BE2C (cell line): ENCODE measurements at places on chromosomes 3 and 15.

DNA sequence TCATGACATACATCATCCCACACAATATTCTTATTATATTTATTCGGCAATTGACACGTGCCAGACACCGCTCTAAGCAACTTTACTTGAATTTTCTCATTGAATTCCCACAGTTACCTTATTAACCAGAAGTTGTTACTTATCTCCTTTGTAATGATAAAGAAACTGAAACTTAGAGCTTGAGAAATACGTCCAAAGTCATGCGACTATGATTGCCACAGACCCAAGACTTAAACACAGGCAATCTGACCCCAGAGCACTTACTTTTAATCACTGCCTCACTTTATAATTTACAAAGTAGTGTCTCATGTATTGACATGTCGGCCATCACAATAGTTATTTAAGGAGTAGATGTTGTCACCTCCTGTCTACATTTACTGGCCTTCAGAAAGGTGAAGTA is 64.7 kb downstream of the ATP13A4 start:
- DNase-seq: no peak

- DNase-seq: no peak
These were observed 408.6 kb downstream of the PDCD6IP start for GRCh38 chr3:34207002-34207401.

GRCh38 chr3:69499422-69499821 is 113.5 kb upstream of the FRMD4B start:
- DNase-seq: no peak

DNA sequence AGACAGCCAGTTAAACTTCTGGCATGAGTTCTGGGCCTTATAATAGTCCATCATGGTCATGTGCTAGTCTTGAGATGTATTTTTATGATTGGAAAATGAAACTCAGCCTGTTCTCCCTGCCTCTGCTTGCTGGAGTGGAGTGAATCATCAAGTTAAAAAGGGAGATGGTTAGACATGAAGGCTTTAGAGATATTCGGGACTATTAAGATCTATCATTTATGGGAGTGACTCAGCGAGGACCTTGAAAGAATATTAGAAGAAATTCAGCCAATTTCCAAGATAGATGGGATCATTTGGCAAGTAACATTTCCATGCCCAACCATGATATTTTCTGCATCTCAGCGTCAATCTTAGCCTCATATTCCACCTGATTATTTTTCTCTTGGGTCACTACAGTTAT is 79.8 kb downstream of the AGBL1 start:
- no peak for DNase-seq

GRCh38 chr3:152328841-152329240 is 60.1 kb downstream of the MBNL1 start:
- DNase-seq: no peak

- DNase-seq: no peak
These were observed 11.9 kb upstream of the PRKCD start for GRCh38 chr3:53149006-53149690.

DNA sequence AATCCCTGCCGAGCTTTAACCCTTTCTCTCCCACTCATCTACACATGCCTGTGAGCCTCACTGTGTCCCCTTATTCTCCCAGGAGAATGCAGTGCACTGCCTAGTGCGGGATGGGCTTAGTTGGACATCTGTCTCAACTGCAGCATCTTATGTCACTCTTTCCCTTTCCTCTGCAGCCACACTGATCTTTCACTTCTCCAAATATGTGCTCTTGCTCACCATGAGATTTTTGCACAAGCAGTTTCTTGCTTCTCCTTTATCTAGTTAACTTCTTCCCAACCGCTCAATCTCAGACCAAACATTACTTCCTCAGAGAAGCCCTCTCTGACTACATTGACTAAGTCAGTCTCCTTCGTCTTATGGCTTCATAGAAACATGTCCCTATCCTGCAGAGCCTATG is 292.3 kb downstream of the KBTBD8 start:
- no peak for DNase-seq

DNA sequence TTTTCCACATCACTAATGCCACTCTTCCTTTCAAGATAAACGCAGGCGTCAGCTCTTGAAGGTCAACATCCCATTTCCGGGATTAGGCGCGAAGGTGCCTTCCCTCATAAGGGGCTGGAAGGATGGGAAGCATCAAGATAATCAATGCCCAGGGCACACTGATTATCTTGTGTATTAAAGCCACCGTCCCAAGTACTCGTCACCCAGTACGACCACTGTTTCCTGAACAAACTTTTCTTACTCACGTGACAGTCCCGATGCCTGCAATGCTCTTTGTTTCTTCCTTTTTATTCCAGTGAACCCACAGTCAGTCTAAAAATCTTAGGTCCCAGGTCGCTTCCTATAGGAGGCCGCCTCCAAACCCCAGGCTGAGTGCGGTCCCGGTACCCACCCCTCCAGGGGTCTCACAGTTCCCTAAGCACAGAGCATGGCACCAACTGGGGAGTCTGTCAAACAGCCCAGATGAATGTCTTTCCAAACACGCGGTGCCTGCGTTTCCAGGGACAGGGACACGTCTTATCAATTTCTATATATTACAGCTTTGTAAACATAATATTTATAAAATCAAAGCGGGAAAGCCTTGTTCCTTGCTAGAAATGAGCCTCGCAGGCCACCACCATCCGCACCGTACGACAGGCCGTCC is 589 bp downstream of the ANAPC13 start:
- no peak for DNase-seq

DNA sequence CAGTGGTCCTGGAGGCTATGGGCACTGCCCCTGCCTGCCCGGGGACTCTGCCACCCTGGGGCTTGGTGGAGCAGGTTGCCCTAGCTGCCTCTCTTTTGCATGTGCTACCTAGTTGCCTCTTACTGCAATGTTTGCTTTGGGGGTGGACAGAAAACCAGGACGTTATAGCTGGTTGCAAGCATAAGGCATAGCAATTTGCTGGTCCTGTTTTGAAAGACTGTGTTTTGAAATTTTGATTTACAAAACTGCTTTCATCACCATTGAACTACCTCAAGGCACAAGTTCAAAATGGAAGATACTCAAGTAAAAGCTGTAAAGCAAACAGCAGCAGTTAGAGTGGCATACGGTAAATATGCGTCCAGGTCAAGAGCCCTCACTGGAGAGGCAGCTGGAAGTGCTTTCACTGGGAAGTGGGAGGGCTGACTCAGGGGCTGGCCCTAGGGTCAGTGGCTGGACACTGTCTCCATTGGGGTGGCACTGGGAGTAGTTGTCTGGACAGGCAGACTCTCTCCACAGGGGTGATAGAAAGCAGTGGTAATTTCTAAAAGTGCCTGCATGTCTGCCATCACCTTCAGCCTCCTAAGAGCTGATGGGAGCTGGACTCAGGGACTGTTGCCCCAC is 138.1 kb downstream of the CHDH start:
- DNase-seq: no peak

- peak; percentile 40 for DNase-seq
These were observed 14.0 kb downstream of the PLCH1 start for GRCh38 chr3:155730843-155731242.

- no peak for DNase-seq
These were observed 80.9 kb downstream of the PDE8A start for GRCh38 chr15:85062560-85062959.

- no peak for DNase-seq
These were observed 37.5 kb downstream of the ZNF710 start for GRCh38 chr15:90038632-90039095.

- DNase-seq: no peak
These were observed 51.8 kb downstream of the TAMM41 start for GRCh38 chr3:11794927-11795326.

DNA sequence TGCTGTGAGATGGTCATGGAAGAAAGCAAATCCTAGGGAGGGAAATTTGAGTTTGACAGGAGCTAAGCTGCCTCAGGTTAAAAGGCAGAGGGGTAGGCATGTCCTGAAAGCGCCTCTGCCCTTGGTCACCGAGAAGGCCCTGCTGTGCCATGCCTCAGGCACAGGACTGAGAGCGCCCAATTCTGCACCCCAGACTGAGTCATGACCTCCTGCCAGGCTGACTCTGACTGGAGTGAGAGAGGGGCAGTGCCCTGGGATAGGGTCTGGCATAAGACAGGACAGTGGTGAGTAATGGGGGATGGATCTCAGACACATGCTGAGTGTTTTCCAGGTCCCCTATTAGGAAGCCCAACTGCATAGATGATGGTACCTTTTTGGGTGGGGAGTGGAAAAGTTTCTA is 44.4 kb downstream of the EPHB1 start:
- no peak for DNase-seq

- no peak for DNase-seq
These were observed 223.8 kb upstream of the PRICKLE2 start for GRCh38 chr3:64449026-64449425.

DNA sequence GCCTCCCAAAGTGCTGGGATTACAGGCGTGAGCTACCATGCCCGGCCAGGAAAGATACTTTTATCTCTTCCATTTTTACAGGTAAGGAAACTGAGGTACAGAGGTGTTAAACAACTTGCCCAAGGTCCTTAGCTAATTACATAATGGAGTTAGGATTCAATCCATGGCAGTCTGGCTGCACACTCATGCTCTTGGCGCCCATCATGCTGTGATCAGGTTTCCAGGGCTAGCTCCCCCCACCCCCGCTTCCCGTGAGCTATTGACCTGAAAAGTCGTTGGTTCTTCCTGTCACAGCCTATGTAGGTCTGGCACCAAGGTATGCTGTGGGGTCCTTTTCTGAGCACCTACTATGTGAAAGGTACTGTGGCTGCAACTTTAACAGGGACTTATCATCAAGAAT is 55.9 kb upstream of the LARS2 start:
- DNase-seq: no peak

DNA sequence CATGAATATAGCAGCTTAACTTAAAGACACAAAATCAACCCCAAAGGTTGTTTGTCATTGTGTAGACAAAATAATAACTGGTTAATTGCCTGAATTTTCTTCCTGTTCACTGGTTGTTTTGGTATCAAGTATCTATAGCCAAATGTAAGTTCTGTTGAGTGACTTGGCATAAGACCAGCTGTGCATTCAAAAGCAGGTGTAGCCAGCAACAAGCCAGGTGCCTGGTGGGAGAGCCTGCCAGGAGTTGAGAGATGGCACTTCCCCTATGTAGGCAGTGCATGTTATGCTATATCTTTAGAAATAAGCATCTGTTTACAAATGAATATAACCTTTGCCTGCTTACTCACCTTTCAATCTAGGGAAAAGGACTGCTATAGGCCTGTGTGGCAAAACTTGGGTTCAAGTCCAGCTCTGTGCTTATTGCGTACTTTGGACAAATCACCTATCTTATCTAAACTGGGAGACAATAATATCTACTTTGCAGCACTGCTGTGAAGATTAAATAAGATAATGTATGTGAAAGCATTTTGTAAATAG is 84.9 kb upstream of the TBL1XR1 start:
- no peak for DNase-seq

GRCh38 chr3:55630280-55630920 is 143.3 kb upstream of the WNT5A start:
- no peak for DNase-seq

- DNase-seq: no peak
These were observed 121.5 kb downstream of the DNAJB8 start for GRCh38 chr3:128345196-128345595.

DNA sequence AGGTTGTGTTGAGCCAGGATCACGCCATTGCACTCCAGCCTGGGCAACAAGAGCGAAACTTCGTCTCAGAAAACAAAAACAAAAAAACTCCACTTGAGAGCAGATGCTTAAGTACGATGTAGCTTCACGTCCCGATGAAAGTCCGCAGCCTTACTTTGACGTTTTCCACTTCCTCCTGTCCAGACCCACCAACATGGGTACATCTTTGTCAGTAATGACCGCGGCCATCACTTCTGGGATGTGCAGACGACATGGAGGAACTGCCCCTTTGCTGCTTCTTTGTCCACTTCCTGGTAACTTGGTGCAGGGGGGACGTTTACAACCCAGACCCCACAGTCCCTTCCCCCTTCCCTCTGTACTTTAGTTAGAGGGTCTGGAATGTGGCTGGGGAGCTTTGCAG is 48.7 kb downstream of the CRABP1 start:
- DNase-seq: no peak

- no peak for DNase-seq
These were observed 128.0 kb upstream of the MRPL3 start for GRCh38 chr3:131630807-131631206.

DNA sequence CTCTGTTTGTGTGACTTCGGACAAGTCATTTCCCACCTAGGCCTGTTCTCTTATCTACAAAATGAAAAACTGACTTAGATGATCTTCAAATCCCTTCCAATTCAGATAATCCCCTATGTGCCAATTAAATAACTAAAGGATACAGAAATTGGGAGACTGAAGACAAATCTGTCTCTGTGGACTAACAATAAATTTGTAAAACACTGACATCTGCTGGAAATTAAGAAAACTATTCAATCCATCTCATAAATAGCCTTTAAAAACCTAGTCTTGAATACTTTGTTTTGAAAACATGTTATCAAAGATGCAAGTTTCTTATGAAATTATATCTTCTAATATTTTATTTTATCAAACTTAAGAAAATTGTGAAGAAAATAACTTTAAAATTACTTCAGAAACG is 38.3 kb downstream of the MTHFS start:
- no peak for DNase-seq

- DNase-seq: no peak
These were observed 83.7 kb downstream of the ARNT2 start for GRCh38 chr15:80487839-80488390.

DNA sequence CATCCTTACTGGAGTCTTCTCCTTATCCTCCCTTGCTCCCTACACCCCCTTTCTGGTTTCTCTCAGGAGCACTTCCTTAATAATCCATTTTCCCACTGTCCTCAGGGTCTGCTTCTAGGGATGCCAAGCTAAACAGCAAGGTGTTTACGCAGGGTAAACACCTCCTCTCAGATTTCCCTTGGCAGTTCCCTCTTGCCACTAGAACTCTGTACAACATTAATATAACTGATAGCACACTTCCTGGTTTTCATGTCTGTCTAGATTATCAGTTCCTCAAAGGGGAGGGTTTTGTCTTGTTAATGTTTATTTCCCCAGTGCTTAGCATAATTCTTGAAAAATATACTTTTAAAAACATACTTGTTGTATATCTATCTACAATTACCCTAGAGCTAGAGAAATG is 118.0 kb upstream of the SLC24A5 start:
- DNase-seq: no peak

DNA sequence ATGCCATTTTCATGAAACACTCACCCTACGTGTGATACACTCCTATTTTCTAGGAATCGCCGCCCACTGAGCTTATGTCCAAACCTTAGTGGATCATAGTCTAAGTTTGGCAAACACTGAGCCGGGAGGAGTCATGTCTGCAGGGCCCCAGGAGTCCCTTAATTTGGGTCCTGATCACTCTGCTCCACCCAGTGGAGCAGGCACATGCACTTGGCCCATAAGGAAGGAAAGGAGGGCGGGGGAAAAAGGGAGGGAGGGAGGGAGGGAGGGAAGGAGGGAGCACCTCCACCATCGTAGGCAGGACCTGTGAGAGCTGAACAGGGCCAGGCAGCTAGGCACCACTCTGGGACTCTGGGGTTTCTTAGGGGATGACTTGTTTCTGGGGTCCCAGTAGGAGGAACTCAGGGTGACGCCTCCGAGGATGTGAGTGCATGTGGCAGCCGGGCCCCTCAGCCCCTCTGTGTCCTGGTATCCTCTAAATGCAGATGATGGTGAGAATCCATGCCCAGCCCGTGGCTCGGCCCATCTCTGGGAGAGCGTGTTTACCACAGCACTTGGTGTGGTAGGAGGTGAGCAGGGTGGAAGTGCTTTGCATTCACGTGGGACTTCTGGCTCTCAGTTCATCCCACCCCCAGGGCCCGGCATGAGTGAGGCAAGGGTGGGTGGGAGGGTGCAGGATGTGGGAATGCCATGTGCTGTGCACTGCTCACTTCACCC is 109.4 kb downstream of the KLF13 start:
- DNase-seq: no peak

GRCh38 chr3:129595544-129596193 is 10.8 kb downstream of the PLXND1 start:
- DNase-seq: no peak
